ENCODE measurements at places on chromosomes 3 and 15.
A peak's percentile ranks its signal among the peaks of the same experiment; 100 is the strongest.

- no peak for DNase-seq
These were observed 106.7 kb downstream of the MYO5A start for GRCh38 chr15:52422001-52422400.

- no peak for DNase-seq
These were observed 8.7 kb upstream of the ATP13A4 start for GRCh38 chr3:193563426-193563825.

- no peak for DNase-seq
These were observed 60.9 kb upstream of the NR2E3 start for GRCh38 chr15:71749500-71749899.

DNA sequence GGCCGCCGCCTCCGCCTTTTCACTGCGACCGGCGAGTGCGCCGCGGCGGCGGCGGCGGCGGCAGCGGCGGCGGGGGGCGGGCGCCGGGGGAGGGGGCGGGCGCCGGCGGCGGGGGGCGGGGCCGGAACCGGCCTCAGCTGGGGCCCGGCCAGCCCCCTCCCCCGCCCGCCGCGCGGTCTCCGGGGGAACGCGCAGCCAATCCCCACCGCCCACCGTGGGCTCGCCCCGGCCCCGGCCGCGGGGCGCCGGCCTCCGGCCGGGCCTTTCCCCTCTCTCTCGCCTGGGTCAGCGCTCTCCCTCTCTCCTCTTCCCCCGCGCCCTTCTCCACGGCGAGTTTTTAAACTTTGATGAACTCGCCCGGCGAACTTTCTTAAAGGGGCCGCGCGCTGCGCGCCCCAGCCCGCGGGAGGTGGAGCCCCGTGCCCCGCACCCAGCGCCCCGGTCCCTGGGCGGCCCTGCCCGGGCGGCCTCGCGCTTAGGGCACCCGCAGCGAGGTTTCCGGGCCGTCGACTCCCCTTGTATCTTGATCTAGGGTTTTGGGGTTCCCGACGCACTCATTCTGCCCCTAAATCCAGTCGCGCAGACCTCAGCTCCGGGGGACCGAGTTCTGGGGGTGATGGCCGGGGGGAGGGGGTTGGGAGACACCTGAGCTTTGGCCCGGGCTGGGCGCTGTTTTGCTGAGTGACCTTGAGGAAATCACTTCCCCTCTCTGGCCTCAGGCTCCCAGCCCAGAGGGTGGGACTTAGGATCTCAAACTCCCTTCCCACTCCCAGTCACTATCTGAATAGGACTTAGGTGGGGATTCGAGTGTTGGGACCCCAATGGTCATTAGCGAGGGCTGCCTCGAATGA is at the start of gene RBPMS2:
RBPMS2 (minus strand) TSS at position 39 of the 851 bp plus-strand sequence. CDS start 270 bp downstream, outside the sequence.
- DNase-seq = peak; percentile 34

GRCh38 chr3:158683230-158683962 is 10.9 kb upstream of the LXN start:
- no peak for DNase-seq

DNA sequence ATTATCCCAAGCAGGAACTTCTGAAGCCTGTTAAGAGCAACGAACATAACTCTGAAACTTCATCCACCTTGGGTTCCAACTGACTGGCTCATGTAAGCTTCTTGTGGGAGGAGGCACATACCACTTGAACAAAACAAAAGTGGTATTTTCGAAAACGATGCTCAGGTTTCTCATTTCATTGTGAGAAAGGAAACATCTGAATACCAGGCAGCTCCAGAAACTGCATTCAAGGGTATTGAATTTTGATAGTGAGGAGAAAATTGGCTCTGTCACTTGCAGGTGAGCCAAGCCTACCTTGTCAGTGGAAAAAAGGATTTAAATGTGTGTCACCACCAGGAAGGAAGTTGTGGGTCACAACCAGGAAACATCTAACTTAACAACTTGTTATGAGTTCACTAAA is 218.1 kb upstream of the SATB1 start:
- no peak for DNase-seq

DNA sequence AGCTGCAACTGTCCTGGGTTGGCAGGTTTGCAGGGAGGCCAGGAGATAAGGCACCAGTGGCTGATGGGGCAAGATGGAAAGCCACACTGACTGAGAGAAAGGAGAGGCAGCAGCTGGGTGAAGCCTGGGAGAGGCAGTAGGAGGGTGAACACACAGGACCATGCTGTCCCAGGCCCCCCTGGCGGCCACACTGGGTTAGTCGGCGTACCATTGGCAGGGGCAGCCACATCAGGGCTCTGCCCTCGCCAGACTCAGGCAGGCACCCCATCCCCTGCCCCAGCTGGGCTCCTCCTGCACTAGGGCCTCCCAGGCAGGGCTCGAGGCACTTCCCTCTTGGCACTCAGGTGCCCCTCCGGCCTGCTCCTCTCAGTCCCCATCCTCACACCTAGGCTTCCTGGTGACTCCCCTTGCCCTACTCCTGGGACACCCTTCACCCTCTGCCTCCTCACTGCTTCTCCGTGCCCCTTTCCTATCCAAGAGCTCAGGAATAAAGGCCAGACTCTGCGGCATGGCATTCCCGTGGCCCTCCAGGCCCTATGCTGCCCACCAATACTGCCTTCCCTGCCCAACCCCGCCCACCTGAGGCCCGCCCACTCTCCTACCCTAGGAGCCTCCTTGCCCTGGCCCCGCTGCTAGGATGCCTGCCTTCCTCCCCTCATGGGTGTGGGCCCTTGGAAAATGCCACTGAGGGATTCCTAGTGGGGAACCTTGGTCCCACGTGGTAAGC is 28.7 kb upstream of the DUSP7 start:
- DNase-seq = no peak

GRCh38 chr3:30805695-30806094 is 88.8 kb downstream of the GADL1 start:
- no peak for DNase-seq

- DNase-seq = peak; percentile 13
These were observed 638 bp downstream of the WDR5B start for GRCh38 chr3:122415104-122415744.

DNA sequence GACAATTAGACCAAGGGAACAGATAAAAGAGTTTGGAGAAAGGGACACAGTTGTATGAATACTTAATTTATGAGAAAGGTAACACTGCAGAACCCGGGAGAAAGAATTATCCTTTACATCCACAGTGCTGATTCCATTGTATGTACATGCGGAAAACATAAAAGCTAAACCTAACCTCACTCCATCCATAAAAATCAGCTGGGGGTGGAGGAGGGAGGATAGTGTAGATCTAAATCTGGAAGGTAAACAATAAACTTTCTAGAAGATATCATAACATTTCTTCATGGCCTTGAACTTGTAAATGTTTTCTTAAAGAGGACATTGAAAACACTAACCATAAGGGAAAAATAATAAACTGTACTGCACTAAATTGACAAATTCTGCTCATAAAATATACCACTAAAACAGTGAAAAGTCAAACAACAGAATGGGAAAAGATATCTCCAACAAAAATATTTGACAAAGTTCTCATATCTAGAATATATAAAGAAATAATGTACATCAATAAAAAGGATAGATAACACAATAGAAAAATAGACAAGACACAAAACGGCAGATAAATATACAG is 220.5 kb downstream of the DPH6 start:
- DNase-seq = no peak

DNA sequence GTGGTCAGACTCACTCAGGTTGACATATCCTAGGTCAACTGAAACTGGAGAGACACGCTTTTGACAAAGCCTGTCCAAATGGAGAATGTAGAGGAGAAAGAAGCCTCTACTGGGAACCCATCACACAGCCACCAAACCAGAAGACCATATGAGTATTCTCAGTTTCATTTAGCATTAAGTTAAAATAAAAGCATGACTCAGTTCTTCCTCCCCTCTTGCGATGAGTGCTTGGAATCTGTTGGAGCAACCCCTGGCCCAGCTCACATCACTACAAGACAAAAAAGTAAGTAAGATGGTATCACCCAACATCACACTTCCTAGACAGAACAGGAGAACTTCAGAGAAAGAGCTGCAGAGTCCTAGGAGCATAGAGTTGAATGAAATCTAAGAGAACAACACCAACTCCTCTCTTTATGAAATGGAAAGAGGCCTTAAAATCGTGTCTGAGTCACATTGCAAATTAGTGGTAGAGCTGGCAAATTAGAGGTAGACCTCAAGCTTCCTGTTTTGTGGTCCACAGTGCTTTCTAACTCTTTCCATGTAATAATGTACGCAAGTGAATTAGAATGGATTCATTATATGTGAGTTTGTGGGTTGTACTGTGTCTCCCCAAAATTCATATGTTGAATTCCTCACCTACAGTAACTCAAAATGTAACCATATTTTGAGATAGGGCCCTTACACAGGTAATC is 51.2 kb downstream of the FGF12 start:
- no peak for DNase-seq

DNA sequence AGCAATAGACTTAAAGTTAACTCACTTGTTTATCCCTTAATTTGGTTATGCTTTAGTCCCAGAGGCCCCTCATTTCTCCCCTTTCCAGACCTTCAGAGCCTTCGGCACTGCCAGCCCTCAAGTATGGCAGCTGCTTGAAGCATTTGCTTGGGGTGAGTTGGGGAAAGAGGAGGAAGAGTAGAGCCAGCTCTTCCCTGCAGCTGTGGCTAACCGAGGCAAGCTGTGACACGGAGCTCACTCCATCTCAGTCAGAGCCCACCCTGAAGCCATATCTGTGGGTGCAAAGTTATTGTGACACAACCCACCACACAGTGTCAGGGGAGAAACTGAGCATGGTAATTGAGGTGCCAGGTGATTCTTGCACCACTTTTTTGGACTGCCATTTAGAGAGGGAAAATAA is 66.1 kb downstream of the FILIP1L start:
- DNase-seq = no peak

GRCh38 chr15:83720468-83720867 is 66.5 kb downstream of the ADAMTSL3 start:
- no peak for DNase-seq

Data from BE2C (cell line).